ENCODE measurements at places on chromosomes 1 and 21.
A peak's percentile ranks its signal among the peaks of the same experiment; 100 is the strongest.

DNA sequence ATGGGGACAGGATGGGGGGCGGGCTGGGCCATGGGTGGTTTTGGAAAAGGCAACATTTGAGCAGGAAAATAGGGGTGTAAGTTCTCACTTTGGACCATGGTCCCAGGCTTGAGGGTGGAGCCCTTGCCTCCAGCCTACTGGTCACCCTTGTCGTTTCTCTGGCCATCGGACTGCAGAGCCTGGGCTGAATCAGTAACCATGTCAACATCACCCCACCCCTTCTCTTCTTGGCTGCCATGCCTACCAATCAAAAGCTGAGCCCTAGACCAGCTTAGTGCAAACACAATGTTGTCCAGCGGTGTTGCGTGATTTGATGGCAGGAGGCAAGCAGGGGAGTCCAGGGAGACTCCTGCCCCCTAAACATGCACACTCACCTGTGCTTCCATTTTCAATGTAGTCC is 231.0 kb upstream of the KAZN start:
- DNase-seq, result no peak

- no peak for DNase-seq
These were observed 14.5 kb upstream of the IKBKE start for GRCh38 chr1:206455666-206456344.

GRCh38 chr1:46643368-46643775 is 24.8 kb downstream of the ATPAF1 start:
- peak; percentile 65 for DNase-seq

DNA sequence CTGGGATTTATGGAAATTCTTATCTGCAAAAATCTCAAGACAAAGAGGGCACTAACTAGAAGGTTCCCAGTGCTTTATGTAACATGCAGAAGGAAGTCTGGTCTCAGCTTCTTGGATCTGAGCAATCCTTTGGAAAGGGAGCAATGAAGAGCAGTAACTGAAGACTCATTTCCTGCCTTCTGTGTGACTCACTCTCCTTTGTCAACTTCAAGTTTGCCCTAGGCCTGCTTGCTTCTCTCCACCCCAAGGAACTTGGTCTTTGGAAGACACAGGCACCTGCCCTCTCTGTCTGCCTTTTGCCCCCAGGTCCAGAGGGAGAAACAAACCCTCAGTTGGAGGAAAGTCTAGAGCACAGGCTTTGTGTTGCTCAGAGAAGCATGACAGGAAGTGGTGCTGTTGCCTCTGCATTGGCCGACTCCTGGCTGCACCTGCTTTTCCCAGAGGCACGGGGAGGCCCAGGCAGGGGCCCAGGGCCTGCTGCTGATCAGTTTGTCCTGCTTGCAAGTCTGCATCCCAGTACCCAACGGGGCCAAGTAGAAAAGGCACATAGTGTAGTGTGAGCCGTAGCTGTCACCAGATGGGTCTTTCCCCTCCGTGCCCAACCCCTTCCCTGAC is 137.2 kb downstream of the DHRS3 start:
- peak; percentile 91 for DNase-seq

- DNase-seq, result no peak
These were observed 19.9 kb downstream of the FOXO6 start for GRCh38 chr1:41380979-41381691.

GRCh38 chr1:205424901-205425600 is 3.2 kb upstream of the LEMD1 start:
- DNase-seq, result no peak

DNA sequence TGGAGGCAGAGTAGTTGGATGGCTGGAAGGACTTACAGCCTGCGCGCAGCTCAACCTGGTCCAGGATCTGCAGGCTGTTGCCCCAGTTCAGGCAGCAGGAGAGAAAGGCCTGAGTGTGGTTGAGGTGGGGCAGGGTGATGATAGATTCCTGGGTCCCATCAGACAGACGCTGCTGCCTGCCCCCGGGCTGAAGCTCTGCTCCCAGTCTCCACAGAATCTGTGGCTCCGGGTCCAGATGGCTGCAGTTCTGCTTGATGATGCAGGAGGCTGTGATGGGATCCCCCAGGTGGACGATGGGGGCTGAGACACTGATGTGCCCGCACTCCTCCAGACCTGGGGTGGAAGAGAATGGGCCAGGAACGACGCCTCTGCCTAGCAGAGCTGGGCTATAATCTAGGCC is 7.4 kb downstream of the CSF3R start:
- no peak for DNase-seq

DNA sequence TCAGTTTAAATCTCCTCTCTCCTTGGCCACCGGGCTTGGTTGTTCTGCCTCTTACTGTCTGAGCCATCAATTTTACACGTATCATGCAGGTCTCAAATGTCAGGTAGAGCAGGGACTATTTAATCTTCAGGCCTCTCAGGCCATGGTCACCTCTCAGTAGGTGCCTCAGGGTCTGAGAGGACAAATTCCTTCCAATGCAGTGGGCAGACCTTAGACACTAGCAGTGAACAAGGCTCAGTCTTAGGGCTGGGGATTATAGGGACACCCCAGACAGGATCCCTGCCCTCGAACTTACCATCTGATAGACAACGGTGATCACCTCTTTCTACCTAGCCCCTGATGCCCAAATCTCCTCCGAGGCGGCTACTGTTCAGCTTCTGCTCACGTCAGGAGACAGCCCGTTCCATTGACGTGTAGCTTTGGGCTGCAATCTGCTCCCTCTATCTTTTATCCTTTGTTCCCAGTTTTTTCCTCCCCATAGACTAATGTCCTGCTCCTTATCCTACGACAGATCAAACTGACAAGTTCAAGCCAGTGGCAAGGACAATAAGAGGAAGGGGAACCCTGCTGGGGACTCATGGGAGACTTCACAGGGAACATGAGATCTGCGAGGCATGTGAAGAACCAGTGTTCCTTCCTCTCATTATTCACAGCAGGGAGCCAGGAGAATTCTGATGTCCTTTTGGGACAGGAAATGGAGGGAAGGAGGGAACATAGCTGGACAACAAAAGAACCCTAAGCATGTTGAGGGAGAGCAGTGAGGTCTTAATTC is 1.4 kb upstream of the MYOG start:
- no peak for DNase-seq

DNA sequence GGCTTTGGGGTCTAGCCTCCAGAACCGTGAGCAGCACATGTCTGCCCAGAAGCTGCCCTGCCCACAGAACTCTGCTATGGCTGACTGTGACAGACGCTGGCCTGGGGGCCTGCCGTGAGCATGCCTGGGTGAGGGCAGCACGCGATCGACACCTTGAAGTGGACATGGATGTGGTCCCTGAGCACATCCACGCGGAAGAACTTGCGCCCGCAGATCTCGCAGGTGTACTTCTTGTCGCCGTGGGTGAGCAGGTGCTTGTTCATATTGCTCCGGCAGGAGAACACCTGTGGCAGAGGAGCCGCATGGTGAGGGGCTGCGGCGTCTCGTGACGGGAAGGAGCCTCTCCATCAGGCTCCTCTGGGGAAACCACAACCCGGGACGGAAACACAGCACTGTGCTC is 56.0 kb downstream of the PRDM15 start:
- DNase-seq, result no peak

GRCh38 chr1:97999320-97999719 is 78.5 kb upstream of the DPYD start:
- DNase-seq, result no peak

GRCh38 chr1:42037586-42037985 is 115.6 kb upstream of the GUCA2B start:
- no peak for DNase-seq

DNA sequence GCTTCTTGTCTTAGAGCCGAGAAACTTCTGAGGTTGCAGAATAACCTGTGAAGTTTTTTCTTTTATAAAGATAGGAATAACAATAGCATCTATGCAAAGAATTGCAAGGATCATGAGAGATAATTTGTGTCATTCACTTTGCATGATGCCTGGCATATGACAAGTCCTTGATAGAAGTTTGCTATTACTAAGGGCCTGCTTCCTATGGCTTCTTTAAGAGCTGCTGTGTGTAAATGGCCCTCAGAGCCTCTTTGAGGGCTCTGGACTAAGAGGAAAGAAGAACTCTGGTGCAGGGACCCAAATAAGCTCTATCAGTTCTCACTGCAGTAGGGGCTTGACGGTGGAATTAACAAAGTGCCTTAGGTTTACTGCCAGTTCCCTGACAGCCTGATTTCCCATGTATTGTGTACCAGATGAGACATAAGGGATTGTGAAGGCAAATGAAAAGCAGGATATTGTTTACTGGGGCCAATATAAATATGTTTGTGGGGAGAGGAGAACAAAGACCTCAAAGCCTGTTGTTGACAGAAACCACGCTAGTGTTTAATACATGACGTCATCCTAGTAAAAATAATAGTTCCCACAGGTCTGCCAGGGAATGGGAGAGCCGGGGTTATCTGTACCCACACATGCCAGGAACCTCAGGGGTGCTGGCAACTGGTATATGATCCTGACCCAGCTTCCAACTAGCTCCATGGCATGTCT is 131.2 kb upstream of the UBE2U start:
- DNase-seq, result no peak

DNA sequence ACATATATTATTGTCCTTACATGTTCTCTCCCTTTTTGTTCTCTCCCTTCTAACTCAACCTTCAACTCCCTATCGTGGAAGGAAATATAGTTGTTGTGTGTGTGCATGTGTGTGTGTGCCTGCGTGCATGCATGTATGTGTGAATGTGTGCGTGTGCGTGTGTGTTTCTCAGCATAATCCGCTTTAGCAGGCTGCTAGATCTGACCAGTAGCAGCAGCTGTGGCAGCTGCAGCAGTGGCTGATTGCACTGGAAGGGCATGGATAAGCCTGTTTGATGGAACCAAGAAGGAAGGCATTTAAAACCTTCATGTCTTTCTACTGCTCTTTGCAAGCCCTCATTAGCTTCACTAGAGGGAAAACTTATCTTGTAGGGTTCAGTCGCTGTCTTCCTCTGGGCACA is 65.6 kb upstream of the IRF2BP2 start:
- no peak for DNase-seq

- no peak for DNase-seq
These were observed 326.0 kb upstream of the RUNX1 start for GRCh38 chr21:35375115-35375514.

DNA sequence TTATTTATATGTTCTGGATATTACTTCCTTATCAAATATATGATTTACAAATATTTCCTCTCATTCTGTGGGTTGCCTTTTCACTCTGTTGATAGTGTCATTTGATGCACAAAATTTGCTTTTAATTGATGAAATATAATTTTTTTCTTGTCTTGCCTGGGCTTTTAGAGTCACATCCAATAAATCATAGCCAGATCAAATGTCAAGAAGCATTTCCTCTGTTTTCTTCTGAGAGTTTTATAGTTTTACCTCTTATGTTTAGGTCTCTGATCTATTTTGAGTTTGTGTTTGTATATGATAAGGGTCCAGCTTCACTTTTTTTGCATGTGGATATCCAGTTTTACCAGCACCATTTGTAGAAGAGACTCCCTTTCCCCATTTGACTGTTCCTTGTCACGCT is 29.5 kb downstream of the CD46 start:
- DNase-seq, result no peak

- peak; percentile 30 for DNase-seq
These were observed 25.2 kb downstream of the CCN1 start for GRCh38 chr1:85605484-85606413.

- no peak for DNase-seq
These were observed 17.3 kb downstream of the S1PR1 start for GRCh38 chr1:101253976-101254674.

GRCh38 chr1:110035236-110035752 is 870 bp downstream of the STRIP1 start:
- no peak for DNase-seq

GRCh38 chr1:201896951-201897391 is 8.3 kb downstream of the SHISA4 start:
- DNase-seq, result no peak

GRCh38 chr1:52125736-52126359 is 16.0 kb upstream of the ZFYVE9 start:
- no peak for DNase-seq

GRCh38 chr1:4307468-4307845 is 347.0 kb upstream of the AJAP1 start:
- DNase-seq, result no peak

DNA sequence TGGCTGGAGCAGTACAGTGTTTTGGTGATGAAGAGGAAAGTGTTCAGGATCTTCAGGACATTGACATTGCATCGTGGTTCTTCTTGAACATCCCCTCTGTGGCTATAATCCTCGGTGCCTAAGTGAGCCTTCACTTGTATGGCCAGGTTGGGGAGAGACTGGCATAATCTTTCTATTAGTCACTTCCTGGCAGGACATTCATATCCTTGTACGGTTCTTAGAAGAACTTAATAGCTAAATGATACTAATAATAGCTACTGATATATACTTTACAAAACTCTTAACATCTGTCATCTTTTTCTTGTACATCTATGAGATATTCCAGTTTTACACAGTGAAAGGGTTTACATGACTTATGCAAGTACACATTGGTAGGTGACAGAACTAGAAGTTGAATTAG is 35.8 kb downstream of the CELF3 start:
- DNase-seq, result peak; percentile 74

DNA sequence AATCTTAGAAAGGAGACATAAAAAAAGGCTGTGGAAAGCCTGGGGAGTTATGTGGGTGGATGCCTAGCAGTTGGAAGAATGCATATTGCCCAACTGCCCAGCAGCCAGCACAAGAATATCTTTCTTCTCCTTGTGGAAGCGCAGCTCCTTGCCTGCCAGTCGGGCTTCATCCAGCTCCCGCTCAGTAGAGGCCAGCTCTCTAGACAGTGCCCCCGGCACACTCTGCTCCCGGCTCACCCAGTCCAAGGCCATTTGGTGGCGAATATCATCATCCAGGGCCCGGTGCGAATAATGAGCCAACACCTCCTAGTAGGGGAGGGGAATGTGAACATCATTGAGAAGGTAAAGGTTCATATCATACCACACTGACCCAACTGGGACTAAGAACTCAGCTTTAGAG is 9.0 kb upstream of the RBM8A start:
- no peak for DNase-seq

- DNase-seq, result no peak
These were observed 13.8 kb upstream of the SPRR5 start for GRCh38 chr1:152933196-152933595.

- no peak for DNase-seq
These were observed 518.2 kb downstream of the ADGRL2 start for GRCh38 chr1:82318921-82319320.

DNA sequence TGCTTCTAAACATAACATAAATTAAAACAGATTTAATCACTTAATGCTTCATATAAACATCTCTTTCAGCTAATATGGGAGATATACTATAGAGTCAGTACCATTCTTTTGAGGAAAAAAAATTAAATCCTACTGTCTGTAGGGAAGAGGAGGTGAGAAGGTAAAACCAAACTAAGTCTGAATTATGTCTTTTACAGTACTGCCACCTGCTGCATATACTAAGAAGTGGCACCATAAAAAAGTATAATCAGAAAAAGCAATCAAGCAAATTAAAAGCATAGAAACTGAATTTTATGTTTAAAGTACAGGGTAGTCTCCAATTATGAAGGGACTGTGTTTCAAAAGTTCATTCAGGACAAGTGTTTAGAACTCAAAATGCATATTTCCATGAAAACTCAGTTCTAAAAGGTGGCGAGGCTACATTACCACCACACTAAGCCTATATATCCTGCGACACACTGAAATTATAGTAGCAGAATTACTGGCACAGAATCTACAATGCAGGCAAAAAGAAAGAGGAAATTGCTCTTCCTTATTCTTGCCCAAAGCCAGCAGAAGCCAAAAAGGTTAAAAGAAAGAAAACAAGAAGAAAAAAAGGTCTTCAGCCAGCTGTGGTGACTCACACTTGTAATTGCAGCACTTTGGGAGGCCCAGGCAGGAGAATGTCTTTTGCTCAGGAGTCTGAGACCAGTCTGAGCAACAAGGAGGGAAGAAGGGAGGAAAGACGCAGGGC is 9.0 kb downstream of the NSL1 start:
- DNase-seq, result no peak

GRCh38 chr1:119341372-119341947 is 27.1 kb upstream of the HAO2 start:
- DNase-seq, result no peak

- no peak for DNase-seq
These were observed 714.7 kb downstream of the NCAM2 start for GRCh38 chr21:21712748-21713520.

Data from Panc1 (cell line).